ENCODE measurements at places on chromosomes 3 and 15.

DNA sequence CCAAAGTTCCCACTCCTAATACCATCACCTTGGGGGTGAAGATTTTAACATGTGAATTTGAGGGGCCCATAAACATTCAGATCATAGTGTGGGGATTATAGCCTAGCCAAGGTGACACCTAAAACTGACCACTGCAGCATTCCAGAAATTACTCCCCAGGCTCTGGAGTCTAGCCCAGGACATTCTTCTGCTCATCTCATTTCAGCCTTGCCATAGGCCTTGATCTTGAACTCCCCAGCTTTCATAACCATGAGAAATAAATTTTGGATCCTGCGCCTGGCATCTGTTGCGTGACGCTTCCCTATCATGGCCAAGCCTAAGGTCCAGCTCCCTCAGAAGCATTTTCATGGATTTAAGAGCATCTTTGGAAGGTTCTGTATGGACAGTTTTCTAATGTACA lies 502.9 kb upstream of the THBS1 start:
- DNase-seq: no peak

DNA sequence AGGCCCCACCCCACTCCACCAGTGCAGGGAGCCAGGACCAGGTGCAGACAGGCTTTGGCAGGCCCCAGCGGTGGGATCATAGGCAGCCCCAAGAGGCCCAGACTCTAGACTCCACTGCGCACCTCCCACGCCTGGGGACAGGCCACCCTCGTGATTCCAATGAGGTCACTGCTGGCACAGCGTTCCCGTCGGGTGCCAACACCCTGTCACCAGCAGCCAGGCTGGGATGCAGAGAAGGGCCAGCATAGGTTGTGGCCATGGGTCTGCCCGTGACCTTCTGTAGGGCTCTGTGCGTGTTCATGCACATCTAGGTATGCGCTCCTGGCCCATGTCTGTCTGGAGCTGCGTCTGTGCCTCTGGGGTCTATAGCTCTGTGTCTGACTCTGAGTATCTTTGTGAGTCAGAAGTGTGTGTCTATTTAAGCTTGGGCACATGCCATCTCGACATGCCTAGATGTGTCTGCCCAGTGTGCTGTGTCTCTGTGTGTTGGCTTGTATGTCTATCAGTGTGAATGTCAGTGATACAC lies 13.0 kb downstream of the VIPR1 start:
- DNase-seq: no peak

- DNase-seq: no peak
These were observed 160.0 kb downstream of the EDEM1 start for GRCh38 chr3:5347486-5347885.

- DNase-seq: no peak
These were observed 51.6 kb upstream of the SRGAP3 start for GRCh38 chr3:9301091-9301490.

GRCh38 chr3:7346364-7346763 lies 485.4 kb downstream of the GRM7 start:
- no peak for DNase-seq

All from stimulated activated CD8-positive, alpha-beta memory T cell treated with anti-CD3 and anti-CD28 coated beads, Interleukin-12 subunit alpha, Interleukin-12 subunit beta, amount 100 ng/mL, for 4 hours (primary cell).